ENCODE measurements at places on chromosomes 3 and 15.

- no peak for DNase-seq
These were observed 139.3 kb downstream of the RSRC1 start for GRCh38 chr3:158249183-158249582.

GRCh38 chr15:33693166-33693800 is 275.0 kb upstream of the CHRM5 start:
- no peak for DNase-seq

DNA sequence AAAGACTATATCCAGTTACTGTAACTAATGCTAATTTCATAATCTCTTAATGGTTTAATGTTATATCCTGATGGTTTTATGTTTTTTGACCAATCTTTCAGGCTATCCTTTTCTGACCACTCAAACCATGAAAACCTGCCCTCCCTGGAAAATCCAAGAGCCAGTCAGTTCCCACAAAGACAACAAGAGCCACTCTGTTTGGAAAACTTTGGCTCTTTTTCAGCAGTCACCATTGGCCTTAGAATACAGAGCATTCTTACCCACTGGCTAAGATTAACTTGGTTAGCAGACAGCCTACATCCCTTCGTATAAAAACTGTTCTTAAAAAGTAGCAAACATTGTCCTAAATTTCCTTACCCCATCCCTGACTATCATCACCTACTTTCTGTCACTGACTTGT is 32.9 kb downstream of the ALCAM start:
- no peak for DNase-seq

GRCh38 chr15:28995705-28996104 is 109.9 kb downstream of the APBA2 start:
- no peak for DNase-seq

DNA sequence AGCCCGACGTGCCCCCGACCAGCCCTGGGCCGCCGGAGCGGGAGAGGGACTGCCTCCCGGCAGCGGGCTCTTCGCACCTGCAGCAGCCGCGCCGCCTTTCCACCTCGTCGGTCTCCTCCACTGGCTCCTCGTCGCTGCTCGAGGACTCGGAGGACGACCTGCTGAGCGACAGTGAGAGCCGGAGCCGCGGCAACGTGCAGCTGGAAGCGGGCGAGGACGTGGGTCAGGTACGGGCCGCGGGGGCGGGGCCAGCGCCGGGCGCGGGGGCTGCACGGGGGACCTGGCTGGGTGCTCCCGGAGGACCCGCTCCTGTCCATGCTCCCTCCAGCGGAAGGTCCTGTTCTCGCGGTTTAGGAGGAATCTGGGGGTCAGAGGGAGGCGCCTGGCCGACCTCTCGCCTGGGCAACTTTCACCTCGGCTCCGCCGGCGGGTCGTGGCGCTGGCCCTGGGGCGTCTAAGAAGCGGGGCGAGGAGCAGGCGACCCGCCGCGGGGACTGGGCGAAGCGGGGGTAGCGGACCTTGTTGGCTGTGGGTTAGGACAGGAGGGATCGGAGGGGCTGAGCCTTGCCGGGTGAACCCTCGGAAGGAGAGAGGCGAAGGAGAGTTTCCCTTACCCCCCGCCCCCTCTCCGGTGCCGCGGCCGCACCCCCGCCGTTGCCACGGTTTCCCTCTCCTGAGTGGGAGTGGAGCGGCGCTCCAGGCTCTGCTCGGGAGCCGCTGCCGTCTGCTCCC is 682 bp downstream of the ITPKA start:
- DNase-seq, result peak; percentile 23

- DNase-seq, result no peak
These were observed 46.2 kb downstream of the NOX5 start for GRCh38 chr15:69060744-69061143.

DNA sequence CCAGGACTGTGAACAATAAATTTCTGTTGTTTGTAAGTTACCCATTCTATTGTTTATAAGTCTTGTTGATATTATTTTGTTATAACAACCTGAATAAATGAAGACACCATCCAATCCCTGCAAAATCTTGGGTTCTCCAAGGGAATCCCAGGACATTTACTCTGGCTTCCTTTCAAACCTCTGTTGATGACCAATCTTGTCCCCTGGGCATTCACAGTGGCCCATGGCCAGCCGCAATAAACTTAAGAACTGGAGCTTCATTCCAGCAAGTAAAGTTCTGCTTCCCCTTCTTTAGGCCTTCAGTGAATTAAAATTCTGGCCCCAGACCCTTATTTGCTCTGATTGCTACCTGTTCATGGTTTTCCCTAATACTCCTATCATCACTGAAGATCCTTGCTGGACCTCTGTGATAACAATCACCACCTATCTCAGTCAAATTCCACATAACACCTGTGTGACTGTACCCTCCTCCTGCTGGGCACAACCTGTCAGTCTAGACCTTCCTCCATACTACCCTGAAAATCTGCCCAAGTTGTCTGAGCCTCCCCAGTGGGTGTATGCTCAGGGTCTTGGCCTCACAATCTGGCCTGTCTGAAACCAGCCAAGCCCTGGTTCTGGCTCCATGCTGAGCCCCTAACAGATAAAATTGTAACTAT is 153.1 kb downstream of the SEMA6D start:
- no peak for DNase-seq

GRCh38 chr3:135009014-135009413 is 214.0 kb downstream of the EPHB1 start:
- no peak for DNase-seq

DNA sequence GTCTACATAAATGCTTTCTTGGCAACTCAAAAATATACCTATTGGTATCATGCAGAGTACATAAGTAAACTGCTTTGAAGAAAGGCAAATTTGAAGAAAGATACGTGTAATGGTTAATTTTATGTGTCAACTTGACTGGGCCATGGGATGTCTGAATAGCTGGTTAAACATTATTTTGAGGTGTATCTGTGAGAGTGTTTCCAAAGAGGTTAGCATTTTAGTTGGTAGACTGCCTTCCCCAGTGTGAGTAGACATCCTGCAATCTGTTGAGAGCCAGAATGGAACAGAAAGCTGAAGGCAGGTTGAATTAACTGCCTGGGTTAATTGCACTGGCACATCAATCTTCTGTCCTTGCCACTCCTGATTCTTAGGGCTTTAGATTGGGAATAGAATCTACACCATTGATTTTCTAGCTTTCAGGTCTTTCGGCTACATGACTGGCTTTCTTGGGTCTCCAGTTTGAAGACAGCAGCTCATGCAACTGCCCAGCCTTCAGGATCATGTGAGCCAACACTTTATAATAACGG is 98.3 kb downstream of the CMSS1 start:
- DNase-seq, result no peak

DNA sequence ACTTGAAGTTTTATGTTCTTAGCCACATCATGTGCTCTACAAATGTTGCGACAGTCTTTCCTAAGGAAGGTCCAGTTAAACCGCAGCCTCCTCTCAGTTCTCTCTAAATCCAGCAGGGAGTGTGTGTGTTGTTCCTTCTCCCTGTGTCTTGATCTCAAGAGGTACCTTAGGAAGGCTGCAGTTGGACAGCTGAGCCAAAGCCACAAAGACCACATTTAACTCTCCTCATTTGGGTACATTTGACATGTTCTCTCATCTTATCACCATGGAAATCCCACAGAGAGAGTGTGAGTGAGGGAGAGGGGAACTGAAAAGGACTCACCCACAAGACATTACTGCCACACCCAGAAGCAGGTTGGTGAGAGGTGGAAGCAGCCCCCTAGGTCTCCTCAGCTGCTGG is 79.5 kb downstream of the CD200R1L start:
- DNase-seq, result no peak

DNA sequence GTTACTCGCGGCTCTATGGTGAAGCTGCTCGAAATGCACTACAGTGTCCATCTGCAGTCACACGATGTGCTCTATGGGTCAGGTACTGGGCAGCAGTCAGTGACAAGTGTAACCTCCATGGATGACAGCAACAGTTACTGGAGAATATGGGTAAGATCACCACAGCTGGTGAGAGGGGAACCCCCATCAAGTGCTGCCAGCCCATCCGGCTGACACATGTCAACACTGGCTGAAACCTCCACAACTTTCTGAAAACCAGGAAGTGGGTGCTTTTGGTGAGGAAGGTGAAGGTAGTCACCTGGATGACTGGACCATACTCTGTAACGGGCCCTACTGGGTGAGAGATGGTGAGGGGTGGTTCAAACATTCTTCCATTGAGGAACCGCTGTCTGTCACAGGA is 87.4 kb upstream of the C15orf39 start:
- no peak for DNase-seq

DNA sequence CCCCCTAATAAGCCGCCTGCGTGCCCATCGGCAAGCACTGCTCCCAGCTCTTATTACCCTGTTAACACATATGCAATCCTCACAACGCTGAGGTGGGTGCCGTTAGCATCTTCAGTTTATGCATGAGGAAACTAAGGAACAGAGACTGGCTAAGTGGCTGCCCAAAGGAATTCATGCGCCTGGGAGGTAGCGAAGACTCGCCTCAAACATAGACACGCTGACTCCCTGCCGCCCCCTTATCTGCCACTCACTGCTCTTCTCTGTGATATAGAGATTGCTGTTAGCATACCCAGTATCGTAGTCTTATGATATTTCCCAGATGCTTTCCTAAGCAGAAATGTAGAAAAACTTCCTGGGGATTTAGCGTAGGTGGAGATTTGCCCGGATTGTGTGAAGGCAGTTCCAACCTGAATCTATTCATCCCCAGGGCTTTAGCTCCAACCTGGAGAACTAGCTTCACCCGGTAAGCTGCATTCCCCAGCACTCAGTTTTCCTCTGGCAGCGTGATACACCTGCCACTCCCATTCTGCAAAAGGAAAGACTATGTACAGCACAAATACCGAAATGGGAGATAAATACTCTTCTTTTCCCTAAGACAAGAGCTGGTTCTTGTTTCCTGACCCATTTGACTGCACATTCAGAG is 23.7 kb upstream of the CD47 start:
- DNase-seq, result no peak

DNA sequence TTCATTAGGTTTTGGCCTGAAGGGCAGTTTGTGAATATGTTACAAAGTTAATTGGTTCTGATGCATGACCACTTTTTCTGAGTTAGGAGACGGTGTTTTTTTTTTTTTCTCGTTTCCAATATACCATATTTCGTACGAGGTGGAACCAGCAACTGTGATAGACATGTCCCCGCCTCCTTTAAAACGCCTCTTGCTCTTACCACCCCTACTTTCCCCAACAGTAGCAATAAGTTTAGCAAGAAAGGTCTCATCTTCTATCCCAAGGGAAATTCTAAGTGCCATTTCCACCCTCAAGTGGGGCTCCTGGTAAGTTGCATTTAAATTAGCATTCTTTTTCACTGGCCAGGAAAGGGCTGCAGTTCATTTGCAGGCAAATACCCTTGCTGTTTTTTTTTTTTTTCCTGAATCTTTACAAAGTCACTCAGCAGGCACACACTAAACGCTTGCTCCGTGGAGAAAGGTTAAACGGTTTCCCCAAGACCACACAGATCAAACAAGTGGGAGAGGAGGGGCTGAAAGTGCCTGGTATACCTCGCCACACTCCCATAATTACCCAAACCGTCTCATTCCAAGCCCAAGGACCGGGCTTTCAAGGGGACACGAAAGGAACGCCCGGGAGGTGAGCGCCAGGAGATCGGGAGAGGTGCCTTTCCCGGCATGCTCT is 39.5 kb upstream of the MGA start:
- no peak for DNase-seq

DNA sequence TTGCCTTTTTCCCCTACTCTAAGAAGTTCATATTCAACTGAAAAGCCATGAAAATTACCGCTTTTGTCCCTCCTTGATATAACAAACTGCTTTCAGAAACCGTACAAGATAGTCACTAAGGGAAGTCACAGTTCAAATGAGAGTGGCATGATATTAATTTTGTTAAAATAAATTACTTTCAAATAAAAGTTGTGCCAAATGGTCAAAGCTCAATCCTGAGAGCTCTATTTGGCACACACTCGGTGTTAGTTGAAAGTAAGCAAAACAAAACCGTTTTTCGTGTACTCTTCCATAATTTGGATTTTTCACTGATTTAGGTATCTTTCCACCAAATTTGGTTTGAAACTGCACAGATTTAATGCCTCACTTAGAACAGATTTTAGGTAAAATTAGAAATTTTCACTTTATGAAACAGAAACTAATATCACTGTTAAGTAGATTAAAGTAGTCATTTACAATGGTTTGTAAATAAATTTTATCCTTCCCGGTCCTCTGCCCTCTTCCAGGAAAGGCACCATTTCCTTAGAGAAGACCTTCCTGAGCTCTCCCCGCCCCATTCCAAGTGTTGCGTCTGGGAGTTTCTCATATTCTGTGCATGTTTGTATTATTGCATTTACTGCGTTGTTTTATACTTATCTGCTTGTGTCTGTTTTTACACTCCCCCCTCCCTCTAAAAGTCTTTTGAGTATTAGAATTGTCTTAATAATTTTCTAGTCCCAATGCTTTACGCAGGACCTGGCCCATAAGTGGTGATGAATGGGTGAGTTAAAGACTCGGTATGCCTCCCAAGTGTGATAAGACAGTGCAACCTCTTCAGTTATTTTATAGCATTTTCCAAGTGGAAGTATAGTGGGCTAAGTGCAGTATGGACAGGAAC is 853 bp downstream of the TCAIM start:
- DNase-seq, result no peak

DNA sequence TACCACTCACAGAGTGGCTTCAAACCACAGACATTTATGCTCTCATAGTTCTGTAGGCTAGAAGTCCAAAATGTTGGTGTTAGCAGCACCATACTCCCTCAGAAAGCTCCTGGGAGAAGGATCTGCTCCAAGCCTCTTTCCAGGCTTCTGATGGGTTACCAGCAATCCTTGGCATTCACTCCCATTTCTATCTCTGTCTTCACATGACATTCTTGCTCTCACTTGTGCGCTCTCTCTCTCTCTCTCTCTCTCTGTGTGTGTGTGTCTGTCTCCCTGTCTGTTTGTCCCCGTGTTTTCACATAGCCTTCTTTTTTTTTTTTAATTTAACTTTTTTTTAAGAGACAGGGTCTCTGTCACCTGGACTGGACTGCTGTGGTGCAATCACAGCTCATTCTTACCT is 26.3 kb downstream of the CDAN1 start:
- DNase-seq, result no peak

GRCh38 chr3:159627634-159628033 is 361.0 kb upstream of the IL12A start:
- no peak for DNase-seq

DNA sequence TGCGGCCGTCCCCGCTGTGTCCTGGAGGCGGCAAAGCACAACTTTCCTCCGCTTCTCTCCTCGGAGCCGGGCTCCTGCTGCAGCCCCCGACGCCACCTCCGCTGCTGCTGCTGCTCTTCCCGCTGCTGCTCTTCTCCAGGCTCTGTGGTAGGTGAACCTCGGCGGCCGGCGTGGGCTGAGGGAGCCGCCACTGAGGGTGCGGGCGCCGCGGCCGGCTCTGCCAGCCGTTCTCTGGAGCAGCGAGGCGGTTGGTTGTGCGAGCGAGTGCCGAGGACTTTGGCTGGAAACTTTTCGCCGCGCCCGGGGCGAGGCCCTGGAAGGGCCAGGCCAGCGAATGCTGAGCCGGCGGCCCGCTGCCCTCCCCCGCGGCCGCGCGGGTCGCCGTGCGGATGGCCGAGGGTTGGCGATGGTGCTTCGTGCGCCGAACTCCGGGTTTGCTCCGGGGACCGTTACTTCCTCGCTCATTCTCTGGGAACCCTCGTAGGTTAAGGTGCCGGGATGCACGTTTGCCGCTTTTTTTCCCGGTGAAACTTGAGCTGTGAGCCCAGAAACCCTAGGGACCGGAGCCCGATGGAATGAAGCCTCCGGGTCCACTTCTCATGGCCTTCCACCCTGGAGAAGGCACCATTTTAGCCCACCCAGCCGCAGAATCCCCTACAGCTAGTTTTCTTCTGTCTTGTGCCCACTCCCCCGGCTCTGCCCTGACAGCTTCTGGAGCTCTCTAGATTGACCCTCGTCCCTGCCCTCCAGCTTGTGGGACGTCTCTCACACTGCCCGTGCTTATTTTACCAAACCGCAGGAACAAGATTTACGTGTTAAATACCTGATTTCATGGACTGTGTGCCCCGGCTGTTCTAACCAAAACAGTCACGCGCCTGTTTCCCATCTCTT is 660 bp downstream of the NECTIN3 start:
- DNase-seq, result no peak
